Natural killer cell (primary cell): ENCODE measurements at places on chromosomes 6 and 20. TPM values are rescaled to one million over a fixed set of nuclear protein-coding genes. Genes with fewer than 3 reads are reported as not detected.

Gene STAU1
- total RNA-seq, result 47.3 TPM

- H3K27ac ChIP-seq, result no peak overlapping the region
- peaks cover 27% of the 10 kb centered on the region for H3K27me3 ChIP-seq
- peaks cover 22% of the 10 kb centered on the region for H3K4me1 ChIP-seq
- no peak for DNase-seq
- no peaks in the 10 kb centered on the region for H3K36me3 ChIP-seq
Observed at GRCh38 chr20:13223736-13224520, 2.9 kb downstream of the ISM1 start.

Gene HLA-DMB
- total RNA-seq, result 28.1 TPM

DNA sequence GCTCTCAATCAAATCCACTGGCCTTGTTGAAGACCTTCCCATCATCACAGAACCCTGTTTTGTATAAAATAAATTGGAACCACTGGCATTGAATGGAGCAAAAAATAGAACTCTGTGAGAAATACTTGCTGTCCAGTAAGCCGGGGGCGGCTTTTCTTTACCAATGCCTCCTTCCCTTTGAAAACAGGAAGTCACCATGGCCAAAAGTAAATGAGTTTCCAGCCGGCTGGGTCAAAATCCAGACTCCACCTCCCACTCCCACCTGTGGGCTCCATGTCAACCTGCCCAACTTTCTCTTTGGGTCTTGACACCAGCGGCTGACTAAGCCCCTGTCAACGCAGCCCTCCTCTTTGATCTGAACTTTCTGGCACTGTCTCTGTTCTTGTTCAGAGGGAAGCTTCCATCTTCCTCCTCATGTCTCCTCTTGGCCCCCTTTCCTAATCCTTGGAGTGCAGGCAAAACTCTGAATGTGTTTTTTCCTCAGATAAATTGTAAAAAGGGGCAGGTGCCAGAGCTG is 95.2 kb downstream of the TFAP2C start:
- no peaks in the 10 kb centered on the region for H3K27me3 ChIP-seq
- H3K4me1 ChIP-seq, result no peaks in the 10 kb centered on the region
- H3K4me3 ChIP-seq, result no peak overlapping the region
- H3K27ac ChIP-seq, result no peak overlapping the region

Gene WFDC2
- not detected for total RNA-seq

Gene HAO1
- total RNA-seq, result not detected

Gene SULF2
- total RNA-seq, result 48.7 TPM

DNA sequence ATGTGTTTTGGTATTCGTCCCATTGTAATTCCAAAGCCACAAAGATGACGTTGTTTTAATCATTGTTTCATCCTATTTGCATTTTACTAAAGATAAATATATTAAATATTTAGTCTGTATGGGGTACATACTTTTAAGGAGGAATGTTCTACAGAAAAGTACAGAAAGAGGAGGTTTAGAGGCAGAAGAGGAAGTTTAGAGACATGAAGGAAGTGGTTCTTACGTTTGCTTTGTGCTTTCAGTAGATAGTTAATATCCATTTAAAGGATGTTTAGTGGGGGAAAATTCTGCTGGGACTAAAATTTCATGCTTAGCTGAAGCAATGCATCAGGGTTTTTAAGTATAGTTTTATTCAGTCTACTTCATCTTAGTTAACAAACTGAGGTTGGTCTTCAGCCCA is 116.6 kb downstream of the CRYBG1 start:
- no peaks in the 10 kb centered on the region for H3K27me3 ChIP-seq
- H3K4me1 ChIP-seq, result peaks cover 5% of the 10 kb centered on the region
- no peaks in the 10 kb centered on the region for H3K36me3 ChIP-seq
- H3K27ac ChIP-seq, result no peak overlapping the region

GRCh38 chr20:38337561-38338140 is 8.6 kb upstream of the LBP start:
- no peak for DNase-seq
- H3K36me3 ChIP-seq, result no peaks in the 10 kb centered on the region
- no peaks in the 10 kb centered on the region for H3K4me1 ChIP-seq
- H3K27ac ChIP-seq, result no peak overlapping the region
- H3K27me3 ChIP-seq, result peaks cover 2% of the 10 kb centered on the region
- H3K4me3 ChIP-seq, result no peak overlapping the region

DNA sequence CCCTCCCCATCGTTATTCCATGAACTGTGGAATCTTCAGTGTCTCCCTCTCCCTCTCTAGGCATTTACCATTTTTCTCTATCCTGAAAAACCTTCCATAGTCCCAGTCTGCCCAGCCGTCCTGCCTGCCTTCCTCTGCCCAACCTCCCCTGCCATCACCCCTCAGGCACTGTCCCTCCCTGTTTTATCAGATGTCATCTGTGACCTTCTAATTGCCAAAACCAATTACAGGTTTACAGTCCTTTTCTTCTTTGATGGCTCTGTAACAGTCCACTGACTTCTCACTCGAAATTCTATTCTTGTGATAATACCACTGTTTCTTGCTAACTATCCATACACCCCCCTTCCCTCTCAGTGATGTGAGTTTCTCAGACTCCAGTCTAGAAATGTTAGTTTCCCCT is 2.3 kb upstream of the SLC23A2 start:
- no peaks in the 10 kb centered on the region for H3K27me3 ChIP-seq
- H3K4me1 ChIP-seq, result peaks cover 23% of the 10 kb centered on the region
- H3K4me3 ChIP-seq, result no peak overlapping the region
- no peak overlapping the region for H3K27ac ChIP-seq

DNA sequence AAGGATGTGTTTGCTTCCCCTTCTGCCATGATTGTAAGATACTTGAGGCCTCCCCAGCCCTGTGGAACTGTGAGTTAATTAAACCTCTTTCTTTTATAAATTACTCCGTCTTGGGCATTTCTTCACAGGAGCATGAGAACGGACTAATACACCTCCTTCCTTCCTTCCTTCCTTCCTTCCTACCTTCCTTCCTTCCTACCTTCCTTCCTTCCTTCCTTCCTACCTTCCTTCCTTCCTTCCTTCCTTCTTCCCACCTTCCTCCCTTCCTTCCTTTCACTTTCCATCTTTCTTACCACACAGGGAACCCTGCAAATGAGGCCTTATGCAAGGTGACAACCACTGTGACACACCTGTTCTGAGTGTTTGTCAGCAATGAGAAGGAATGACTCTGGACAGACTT is 141.3 kb upstream of the EXOC2 start:
- no peaks in the 10 kb centered on the region for H3K36me3 ChIP-seq
- no peaks in the 10 kb centered on the region for H3K4me1 ChIP-seq
- no peak overlapping the region for H3K4me3 ChIP-seq
- no peaks in the 10 kb centered on the region for H3K27me3 ChIP-seq
- no peak overlapping the region for H3K27ac ChIP-seq
- DNase-seq, result no peak

DNA sequence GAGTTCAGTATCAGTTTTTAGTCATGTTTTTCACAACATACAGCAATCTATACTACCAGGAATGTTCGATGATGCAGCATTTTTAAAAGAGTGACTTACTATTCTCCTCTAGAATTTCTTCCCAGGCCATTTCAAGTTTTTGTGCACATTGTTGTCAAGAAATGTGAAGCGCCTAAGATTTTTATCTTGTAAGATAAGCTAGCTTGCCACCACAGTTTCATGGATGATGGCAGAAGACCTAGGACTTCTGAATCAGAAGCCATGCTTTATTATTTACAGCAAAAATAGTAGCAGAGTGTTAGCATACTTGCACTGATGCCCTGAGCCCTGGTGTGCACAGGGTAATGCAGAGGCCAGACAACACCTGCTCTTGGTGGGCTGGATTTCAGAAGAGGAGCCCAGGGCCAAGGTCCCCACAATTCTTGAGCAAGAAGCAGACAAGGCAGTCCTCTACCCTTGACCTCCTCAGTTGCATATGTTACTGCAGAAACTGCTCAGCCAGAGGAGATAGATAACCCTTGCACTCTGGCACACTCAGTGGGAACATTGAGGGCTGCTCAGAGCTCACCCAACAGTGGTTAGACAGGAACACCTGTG is 99.2 kb downstream of the QKI start:
- H3K36me3 ChIP-seq, result no peaks in the 10 kb centered on the region
- no peak overlapping the region for H3K4me3 ChIP-seq
- no peak overlapping the region for H3K27ac ChIP-seq
- no peaks in the 10 kb centered on the region for H3K27me3 ChIP-seq
- no peak for DNase-seq
- peaks cover 6% of the 10 kb centered on the region for H3K4me1 ChIP-seq
